Natural killer cell (primary cell): ENCODE measurements at places on chromosomes 16 and 17. TPM values are rescaled to one million over a fixed set of nuclear protein-coding genes. Genes with fewer than 3 reads are reported as not detected.

The GP1BA gene
- 2.2 TPM for total RNA-seq

The PAM16 gene
- total RNA-seq = 29.4 TPM

The HBQ1 gene
- total RNA-seq = not detected

The SNN gene
- total RNA-seq = 12.5 TPM

The OR3A3 gene
- total RNA-seq = not detected

The ABCA9 gene
- 0.05 TPM for total RNA-seq

The NDUFAB1 gene
- total RNA-seq = 28.3 TPM

The AANAT gene
- total RNA-seq = not detected

The ABCA10 gene
- total RNA-seq = 2.3 TPM

The SEC14L5 gene
- total RNA-seq = 1.1 TPM

The HOXB5 gene
- not detected for total RNA-seq

The KIF19 gene
- total RNA-seq = 6.1 TPM

The MYADML2 gene
- not detected for total RNA-seq

The ZNF652 gene
- total RNA-seq = 79.1 TPM

The RAP1GAP2 gene
- 418 TPM for total RNA-seq

The RCVRN gene
- 1.7 TPM for total RNA-seq

The LRRC37A gene
- 3.5 TPM for total RNA-seq

The PYY gene
- total RNA-seq = not detected

The LRRC75A gene
- total RNA-seq = 3.0 TPM

The NPIPB2 gene
- total RNA-seq = 19.6 TPM

The MT4 gene
- not detected for total RNA-seq

The LGALS9B gene
- total RNA-seq = 40.8 TPM

The TBC1D3I gene
- total RNA-seq = 0.35 TPM

The PLA2G10 gene
- total RNA-seq = not detected

The C1QTNF8 gene
- total RNA-seq = not detected

The SPIRE2 gene
- total RNA-seq = 4.5 TPM

The PRPF8 gene
- total RNA-seq = 480 TPM

The TMC5 gene
- not detected for total RNA-seq
